ENCODE measurements at places on chromosomes 2 and 18. TPM values are rescaled to one million over a fixed set of nuclear protein-coding genes. Genes with fewer than 3 reads are reported as not detected.

Gene SOWAHC
- 29.5 TPM for total RNA-seq

Gene TUBA3E
- not detected for total RNA-seq

Gene PLGLB2
- total RNA-seq, result 2.6 TPM

Gene HRH4
- 0.11 TPM for total RNA-seq

Gene RGPD3
- 0.65 TPM for total RNA-seq

Gene DSG1
- total RNA-seq, result not detected

Gene TUBA4A
- 26.5 TPM for total RNA-seq

Gene ALK
- not detected for total RNA-seq

Gene TMEM214
- 68.0 TPM for total RNA-seq

Gene FTCDNL1
- 0.76 TPM for total RNA-seq

Gene ALKAL2
- 0.22 TPM for total RNA-seq

Gene KCNJ3
- total RNA-seq, result not detected

Gene TGFA
- 0.91 TPM for total RNA-seq

Gene SEPTIN2
- total RNA-seq, result 563 TPM

Gene IL18R1
- 4.2 TPM for total RNA-seq

Gene CYP27C1
- 2.4 TPM for total RNA-seq

Gene TXNDC9
- total RNA-seq, result 94.6 TPM

Gene IWS1
- 39.1 TPM for total RNA-seq

Gene FSHR
- total RNA-seq, result 0.11 TPM

Gene SKOR2
- total RNA-seq, result not detected

Gene SERPINB5
- not detected for total RNA-seq

Gene UGT1A9
- total RNA-seq, result not detected

All from articular chondrocyte of knee joint (primary cell).